CD4-positive, alpha-beta T cell treated with Interleukin-12 subunit alpha and Interleukin-12 subunit beta, for 1 hour (primary cell): ENCODE measurements at places on chromosomes 7 and 10.

DNA sequence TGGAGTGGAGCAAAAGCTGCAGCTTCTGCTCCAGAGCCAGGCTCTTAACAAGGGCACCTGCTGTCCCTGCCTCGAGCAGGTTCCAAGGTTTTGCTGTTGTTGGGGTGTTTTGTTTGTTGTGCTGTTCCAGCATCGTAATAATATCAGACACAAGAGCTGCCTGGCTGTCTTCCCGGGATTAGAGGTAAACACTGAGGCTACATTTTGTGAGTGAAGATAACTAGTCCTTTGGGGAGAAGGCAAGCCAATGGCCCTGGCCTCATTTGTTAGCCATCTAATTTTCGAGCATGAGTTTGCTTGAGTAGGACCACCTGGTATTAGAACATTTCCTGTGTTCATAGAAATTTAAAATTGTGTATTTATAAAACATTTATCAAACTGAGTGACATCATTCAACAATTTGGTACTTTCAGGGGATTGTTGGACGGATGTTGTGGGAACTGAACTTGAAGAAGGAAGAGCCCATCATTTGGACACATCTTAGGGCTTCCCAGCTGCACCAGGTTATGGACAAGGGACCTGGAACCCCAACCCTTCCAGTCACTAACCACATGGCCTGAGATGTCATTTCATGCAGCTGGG, 555.0 kb downstream of the TNS3 start:
- no peak for DNase-seq

GRCh38 chr7:12508554-12508953, 62.0 kb upstream of the SCIN start:
- DNase-seq: no peak

GRCh38 chr10:33571616-33572015, 237.1 kb upstream of the NRP1 start:
- no peak for DNase-seq

DNA sequence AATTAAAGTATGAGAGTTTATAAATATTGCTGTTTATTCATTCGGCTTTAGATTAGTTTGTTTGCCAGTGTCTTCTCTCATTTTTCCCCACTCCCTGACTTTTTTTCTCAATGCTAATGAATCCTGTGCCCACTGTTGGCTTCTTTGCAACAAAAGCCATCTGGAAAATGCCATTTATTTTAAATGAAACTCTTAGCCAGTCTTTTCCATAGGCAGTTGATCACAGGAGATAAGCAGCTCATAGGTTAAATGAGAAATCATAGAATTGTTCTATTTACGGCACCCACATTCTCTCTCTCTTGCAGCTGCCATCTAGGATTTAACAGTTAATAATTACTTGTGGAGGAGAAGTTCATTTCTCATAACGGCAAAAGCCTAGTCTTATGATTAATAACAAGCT, 249.3 kb upstream of the POM121L12 start:
- no peak for DNase-seq

DNA sequence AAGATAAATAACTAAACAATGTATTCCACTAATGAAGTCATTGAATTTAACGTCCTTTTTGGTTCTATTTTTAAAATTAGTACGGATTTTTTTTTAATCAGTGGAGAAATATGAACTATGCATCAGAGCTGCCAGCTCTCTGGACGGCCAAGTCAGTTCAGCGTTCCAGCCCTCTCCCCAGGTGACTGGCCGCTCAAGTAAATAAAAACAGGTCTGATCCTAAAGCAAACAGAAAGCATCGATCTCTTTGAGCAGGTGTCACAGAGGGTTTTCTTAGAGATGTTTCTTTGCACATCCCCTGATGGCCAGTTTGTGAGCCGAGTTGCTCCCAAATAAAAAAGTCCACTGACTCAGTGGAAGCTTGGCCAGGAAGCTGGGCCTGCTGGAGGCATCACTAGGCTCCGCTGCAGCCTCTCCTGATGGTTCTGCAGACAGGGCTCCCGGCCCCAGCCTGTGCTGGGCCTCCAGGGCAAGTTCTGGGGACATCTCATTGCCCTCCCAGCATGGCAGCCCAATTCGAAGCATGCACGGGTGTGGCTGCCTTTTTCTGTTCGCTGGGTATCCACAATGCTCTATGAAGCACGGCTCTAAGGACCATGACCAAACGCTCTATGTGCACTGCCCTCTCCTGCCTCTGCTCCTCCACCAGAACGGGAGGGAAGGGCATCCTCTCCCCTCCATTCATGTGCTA, 74.7 kb upstream of the PPP2R2D start:
- no peak for DNase-seq

DNA sequence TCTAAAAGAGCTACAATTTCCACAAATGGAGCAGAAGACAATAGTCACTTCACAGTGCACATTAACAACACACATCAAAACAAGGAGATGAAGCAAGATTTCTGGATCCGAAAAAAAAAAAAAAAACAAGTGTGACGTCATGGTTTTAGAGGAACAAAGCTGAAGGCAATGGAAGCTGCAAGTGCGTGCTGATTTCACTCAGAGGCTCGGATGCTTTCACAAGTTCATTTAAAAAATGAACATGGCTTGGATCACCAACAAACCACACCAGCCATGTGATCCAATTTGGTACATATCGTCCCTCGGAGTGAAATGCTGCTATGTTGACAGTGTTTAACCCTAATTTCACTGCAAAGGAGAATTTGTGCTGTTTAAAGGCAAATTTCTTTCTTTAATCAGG, 337.0 kb upstream of the PRKCQ start:
- no peak for DNase-seq

DNA sequence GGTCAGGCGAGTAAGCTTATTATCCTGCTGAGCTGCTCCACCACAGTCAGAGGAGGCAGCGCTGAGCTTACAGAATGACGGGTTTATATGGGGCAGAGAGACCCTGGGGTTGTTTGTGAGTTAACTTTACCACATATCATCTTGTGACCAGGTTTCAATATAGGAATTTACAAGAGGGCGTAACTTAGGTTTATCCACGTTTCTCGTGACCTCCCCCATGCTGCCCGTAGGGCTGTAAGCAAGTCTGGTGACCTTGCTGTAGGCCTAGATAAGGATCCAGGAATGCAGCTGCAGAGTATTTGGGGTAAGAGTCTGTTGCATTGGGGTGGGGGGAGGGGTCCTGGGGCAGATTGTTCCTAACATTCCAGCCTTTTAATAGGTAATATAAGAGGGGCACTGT, 24.6 kb downstream of the SCIN start:
- no peak for DNase-seq

DNA sequence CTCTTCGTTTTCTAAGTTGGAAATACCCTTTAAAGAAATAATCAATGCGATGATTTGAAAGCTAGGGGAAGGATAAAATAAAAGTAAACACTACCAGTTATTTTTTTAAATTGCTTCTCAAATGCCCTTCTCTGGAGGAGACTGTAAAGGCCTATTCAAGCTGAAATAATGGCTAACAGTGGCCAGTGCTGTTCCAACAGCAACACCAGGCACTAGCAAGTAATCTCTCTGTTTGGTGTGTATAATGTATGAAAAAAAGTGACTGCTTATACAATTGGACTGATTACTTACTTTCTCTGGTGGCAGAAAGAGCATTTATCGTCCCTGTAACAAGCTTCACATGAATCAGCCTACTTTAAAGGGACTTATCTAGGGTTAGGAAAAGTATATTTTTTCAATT, 102.7 kb downstream of the CSTF2T start:
- DNase-seq: no peak

GRCh38 chr10:83666762-83667161, 472.5 kb upstream of the GHITM start:
- DNase-seq: no peak

DNA sequence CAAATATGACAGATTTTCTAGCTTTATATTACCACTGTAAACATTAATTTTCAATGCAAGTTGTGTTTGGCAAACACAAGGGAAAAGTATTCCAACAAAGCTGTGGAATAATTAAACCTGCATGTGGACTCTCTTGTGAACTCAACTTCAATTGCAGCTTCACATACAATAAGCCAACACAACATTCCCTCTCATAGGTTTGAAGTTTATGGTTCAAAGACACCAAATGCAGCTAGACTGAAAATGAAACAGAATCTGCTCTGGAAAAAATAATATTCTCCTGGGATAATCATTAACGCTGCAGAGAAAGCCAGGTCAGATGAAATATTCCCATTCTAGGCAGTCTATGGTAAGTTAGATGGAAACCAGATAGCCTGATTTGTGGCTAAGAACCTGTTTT, 105.8 kb upstream of the VIPR2 start:
- no peak for DNase-seq
